Left lobe of liver (tissue), 2 donors: ENCODE measurements at places on chromosomes 2 and 18. TPM values are rescaled to one million over a fixed set of nuclear protein-coding genes. Genes with fewer than 3 reads are reported as not detected.
A peak's percentile ranks its signal among the peaks of the same experiment; 100 is the strongest.

DNA sequence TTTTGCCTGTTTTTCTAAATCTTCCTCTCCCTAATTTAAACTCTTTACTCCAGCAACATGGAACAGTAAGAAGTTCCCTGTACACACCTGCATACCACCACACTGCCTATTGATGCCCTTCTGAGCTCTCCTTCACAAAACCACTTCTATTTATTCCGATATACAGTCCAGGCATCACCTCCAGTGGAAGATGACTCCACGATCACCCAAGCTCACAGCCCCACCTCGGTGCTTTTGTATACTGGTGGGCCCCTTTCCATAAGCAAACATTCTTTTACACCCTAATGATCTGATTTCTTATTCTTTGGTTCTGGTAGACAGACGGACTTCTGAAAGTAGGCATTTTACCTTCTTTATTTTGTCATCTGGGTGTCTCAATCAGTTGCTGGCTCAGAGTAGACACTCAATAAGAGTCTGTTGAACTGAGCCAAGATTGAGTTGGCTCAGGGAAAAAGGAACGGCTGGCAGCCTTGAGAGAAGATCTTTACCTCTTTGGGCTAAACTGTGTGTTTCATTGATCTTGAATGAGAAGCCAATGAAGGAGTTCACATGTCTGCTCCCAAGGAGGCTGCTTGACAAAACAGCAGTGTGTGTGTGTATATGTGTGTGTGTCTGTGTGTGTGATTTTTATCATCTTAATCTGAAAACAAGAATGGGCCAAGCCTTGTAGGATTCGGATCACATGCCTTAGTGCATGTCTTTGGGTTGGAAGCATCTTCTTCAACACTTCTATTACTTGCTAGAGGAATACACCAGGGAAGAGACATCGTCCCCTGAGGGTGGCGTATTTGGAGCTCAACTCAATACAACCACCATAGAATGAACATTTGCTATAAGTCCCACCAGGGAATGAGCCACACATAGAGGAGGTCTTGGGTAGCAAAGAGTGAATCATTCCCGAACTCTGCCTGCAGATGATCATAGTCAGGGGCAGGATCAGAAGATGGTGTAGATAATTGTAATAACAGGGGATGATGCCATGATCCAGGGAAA, 341.8 kb downstream of the CYRIA start:
- no peak for DNase-seq

DNA sequence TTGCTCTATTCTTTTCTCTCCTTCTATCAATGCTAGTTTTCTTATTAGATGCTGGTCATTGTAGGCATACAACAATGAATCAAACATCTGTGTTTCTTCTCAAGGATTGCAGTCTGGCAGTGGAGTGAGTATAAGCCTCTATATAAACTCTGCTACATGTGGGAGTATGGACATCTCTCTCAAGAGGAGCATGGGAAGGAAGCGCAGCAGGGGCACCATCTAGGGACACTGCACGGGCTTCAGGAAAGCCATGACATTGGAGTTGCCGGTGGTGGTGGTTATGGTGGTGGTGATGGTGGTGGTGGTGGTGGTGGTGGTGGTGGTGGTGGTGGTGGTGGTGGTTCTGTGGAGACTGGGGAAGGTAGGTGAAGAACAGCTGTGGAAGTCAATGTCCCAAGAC, 462.6 kb downstream of the RNF144A start:
- DNase-seq = no peak

DNA sequence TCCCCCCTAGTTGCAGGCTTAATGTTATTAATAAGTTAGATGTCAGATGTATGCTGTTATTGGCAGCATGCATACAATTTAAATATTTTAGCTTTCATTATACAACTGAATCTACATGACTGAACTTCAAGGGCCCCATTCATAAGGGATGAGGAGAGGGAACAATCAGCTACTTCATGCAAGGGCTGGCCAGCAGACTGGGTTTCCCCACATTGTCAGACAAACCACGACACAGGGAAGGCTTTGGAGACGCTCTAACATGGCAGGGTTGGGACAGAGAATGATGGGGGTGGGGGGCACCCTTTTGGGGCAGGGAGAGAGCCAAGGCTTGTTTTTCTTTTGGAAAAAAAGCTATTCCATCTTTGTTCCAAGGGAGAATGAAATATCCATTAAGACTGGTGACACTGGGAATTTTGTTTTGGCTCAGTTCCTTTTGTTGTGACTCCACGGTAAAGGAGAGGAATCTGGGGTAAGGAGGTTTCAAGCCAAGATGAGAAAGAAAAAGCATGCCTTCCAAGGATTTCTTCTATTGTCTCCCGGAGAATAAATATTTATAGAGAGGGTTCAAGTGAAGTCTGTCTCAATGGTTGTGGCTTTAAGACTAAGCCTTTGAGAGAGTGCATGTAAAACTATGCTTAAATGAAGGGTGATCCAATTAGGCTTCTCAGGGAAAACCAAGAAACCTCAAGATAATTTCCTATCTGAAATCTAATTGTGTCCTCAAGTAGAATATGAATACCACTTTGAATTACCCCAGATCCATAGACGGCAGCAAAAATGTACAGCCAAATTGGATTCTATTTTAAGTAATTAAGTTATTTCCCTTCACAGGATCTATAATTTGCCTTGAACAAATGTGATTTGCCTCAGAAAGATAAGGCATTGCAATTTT, 5.4 kb downstream of the CXCR4 start:
- no peak for DNase-seq

DNA sequence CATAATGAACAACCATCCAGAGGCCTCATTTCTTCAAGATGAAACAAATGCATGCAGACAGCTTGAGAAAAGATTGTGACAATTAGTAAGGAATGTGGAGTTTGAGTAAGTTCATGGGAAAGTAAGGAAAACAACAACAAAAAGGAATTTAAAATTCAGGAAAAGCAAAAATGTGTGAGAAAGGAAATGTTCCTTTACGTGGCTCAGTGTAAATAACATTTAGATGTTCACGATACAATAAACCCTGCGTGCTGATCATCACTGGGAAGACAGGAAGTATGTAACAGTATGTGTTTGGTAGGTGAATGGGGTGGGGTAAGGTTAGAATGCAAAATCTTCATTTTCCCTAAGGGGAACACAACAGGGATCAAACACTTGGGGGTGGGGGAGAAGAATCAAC, 72.7 kb downstream of the TRIP12 start:
- no peak for DNase-seq

DNA sequence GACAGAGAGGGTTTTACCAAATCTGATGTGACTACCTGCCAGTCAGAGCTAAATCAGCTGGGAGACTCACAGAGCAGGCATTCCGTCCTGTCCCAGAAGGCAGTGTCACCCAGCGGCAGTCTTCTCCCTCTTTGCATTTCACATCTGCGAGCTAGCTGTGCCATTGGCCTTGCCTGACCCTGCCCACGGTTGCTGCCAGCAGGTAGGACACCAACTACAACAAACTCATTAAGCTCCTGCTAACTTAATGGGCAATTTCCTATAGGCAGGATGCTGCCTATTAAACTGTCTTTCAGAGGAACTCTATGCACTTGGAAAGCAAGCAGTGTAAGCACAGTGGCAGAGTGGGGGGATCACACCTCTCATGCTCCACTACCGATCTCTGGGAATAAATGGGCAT, 116.4 kb upstream of the CAPN13 start:
- DNase-seq = no peak

GRCh38 chr2:118549503-118549902, 297.9 kb downstream of the EN1 start:
- DNase-seq = no peak

DNA sequence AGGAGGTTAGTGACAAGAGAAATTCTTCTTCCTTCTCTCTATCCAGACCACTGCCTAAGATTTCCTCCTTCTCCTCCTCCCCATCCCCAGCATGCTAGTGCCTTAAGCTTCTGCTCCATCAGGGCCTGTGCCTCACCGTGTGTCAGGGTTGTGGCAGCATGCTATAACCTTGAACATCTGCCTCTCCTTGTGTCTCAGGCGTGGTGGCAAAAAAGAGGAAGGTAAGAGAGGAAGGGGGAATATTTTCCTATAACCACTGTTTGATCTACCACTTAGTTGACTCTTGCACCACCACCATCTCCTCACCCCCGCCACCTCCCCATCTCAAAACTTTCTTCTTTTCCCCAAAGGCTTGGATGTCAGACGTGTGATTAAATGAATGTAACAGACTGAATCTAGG, 38.3 kb upstream of the PEX13 start:
- no peak for DNase-seq

GRCh38 chr2:164032995-164033394, 297.2 kb upstream of the FIGN start:
- no peak for DNase-seq

DNA sequence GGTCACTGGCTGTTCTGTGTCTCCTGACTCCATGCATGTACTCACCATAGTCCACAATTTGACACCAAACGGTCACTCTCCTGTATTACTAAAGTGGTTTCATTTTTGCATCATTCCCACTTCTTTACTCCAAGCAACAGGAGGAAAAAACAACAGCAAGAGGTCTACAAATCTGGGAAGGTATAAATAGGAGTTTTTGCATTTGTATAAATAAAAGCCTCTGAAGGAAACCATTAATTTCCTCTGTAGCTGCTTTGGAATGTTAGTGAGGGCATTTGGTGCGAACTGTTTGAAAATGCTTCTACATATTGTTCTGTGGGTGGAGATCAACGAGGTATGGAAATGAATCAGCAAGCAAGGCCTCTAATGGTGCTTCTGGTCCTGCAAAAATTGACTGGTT, 148.5 kb upstream of the DLX2 start:
- no peak for DNase-seq

- no peak for DNase-seq
These were observed 85.0 kb downstream of the USP40 start for GRCh38 chr2:233481368-233482142.

GRCh38 chr2:173831312-173832229, 133.6 kb downstream of the SP3 start:
- no peak for DNase-seq

DNA sequence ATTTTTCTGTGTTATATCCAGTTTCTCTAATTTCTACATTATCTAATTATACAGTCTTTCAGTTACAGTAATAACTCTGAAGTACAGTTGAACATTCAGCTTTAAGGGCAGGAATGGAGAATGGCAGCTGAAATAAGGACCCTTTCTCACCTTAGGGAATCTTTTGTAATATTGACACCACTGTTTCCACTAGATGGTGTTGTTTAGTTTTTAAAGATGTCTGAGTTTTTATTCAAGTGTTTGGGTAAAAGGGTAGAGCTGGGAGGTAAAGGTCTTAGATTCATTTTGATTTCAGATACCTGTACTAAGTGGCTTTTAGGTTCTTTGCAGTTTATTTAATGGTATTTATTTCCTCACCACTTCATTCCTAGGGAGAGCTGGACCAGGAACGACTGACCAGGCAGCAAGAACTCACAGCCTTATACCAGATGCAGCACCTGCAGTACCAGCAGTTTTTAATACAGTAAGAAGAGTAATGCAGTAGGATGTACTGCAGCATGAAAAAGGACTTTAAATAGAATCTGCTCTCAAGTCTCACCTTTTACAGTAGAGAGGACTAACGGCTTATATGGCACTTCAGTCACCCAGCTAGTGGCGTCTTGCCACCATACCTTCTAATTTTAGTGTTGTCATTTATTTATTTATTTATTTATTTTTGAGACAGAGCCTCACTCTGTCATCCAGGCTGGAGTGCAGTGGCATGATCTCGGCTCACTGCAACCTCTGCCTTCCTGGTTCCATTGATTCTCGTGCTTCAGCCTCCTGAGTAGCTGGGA, 33.2 kb upstream of the KCNJ13 start:
- DNase-seq = no peak

GRCh38 chr2:231696004-231696367, 12.3 kb upstream of the PTMA start:
- DNase-seq = peak; percentile 69

Gene UGT1A5
- 4.6 TPM for total RNA-seq

Gene RAD51AP2
- 0.30 TPM for total RNA-seq

Gene NMUR1
- 0.30 TPM for total RNA-seq

Gene SOX11
- total RNA-seq = 0.05 TPM

Gene TGFBRAP1
- 6.1 TPM for total RNA-seq

Gene SCYGR4
- not detected for total RNA-seq

Gene POMC
- total RNA-seq = 0.33 TPM

Gene HES6
- 5.3 TPM for total RNA-seq
